Thoracic aorta (tissue), 2 donors: ENCODE measurements at places on chromosomes 6 and 20. TPM values are rescaled to one million over a fixed set of nuclear protein-coding genes. Genes with fewer than 3 reads are reported as not detected.
A peak's percentile ranks its signal among the peaks of the same experiment; 100 is the strongest.

PPP1R16B gene
- 8.9 TPM for total RNA-seq

DNA sequence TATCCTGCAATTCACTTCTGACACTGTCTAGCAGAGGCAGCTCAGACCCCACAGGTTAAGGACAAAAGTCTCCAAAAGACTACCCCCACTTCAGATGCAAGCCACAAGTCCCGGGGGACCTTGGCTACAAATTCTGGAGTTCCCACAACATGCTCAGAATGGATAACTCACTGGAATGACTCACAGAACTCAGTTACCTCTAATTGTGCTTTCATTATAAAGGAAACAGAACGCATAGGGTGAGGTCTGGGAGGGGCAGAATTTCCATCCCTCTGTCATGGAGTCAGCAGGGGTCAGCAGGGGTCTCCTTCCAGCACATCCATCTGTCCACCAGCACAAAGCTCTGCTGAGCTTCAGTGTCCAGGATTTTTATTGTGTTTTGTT lies 184.2 kb downstream of the CDH4 start:
- DNase-seq = no peak
- H3K4me1 ChIP-seq = peaks cover 18% of the 10 kb centered on the region
- no peak overlapping the region for H3K27ac ChIP-seq

DNA sequence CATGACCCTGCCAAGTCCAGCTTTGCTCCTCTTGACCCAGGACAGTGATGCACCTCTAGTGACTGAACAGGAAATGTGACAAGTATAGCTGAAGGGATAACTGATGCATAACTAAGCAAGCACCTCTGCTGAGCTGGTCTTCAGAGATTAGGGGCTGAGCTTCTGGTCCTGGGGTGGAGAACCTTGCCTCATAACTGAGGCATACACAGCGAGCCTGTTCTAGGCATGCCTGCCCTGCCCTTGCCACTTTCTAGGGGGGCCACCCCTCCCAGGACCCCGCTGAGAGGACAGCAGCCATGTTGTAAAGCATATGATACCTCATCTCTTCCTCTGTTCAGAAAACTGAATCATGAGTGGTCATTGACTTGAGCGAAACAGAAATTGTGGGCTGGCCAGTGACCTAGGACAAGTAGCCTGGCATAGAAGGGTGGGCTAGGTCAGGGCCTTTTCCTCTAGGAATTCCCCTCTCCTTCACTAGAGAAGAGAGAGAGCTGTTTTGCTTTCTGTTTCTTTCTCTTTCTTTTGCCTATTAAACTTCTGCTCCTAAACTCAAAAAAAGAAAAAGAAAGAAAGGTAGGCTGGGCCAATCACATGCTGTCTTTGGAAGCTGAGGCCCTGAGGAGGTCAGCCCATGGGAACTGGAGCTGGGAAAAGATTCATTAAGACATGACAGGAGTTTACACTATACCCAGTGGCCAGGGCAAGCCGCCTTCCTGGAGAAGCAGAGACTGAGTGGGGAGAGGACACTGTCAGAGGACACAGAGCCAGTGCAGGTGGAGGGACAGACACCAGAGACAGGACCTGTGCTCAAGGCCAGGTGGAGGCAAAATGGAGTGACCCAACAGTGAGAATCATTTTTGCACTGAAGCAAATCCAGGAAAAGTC lies 23.1 kb downstream of the ALDH5A1 start:
- H3K27ac ChIP-seq = no peak overlapping the region
- no peaks in the 10 kb centered on the region for H3K27me3 ChIP-seq
- no peaks in the 10 kb centered on the region for H3K4me1 ChIP-seq
- DNase-seq = no peak
- H3K36me3 ChIP-seq = peaks cover 11% of the 10 kb centered on the region

MYCT1 gene
- total RNA-seq = 7.2 TPM

DNA sequence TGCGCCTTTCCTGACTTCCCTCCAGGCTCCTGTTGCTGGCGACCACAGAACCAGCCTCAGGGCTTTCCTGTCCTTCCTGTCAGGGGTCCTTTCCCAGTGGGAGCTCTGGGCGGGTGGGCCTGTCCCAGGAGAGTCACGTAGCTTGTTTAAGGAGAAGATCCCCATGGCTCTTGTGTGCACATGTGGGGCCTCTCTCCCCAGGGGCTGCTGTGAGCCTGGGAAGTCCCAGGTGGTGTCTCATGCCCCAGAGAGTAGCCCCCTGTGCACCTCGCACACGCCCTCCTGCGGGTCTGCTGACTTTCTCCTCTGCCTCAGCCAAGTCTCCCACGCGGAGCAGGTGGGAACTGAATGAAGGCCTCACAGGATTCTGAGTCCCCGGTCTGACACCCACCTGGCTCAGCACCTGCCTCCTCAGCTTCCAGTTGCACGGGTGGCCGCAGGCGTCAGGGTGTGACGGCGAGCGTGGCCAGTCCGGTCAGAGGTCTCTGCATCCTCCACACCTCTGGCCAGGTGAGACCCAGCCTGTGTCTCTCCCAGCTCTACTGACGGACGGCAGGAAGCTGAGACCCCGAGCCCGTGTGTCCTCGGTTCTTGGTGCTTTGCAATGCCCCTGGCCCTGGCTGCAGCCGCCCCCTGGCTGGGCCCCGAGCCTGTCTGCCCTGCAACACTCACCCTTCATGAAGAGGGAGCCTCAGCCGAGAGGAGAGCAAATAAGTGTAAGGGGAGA lies 5.6 kb upstream of the NKAIN4 start:
- no peaks in the 10 kb centered on the region for H3K4me1 ChIP-seq
- no peaks in the 10 kb centered on the region for H3K27me3 ChIP-seq
- H3K27ac ChIP-seq = no peak overlapping the region
- no peak overlapping the region for H3K4me3 ChIP-seq
- no peaks in the 10 kb centered on the region for H3K36me3 ChIP-seq
- no peak for DNase-seq

KIAA0408 gene
- total RNA-seq = 0.68 TPM

GRCh38 chr6:24920136-24920535 lies 15.6 kb downstream of the RIPOR2 start:
- H3K4me3 ChIP-seq = no peak overlapping the region
- no peaks in the 10 kb centered on the region for H3K27me3 ChIP-seq
- H3K4me1 ChIP-seq = no peaks in the 10 kb centered on the region

GRCh38 chr20:18172379-18172778 lies 34.7 kb downstream of the KAT14 start:
- no peaks in the 10 kb centered on the region for H3K27me3 ChIP-seq
- H3K36me3 ChIP-seq = no peaks in the 10 kb centered on the region
- DNase-seq = no peak

- DNase-seq = no peak
- H3K27ac ChIP-seq = no peak overlapping the region
- no peaks in the 10 kb centered on the region for H3K36me3 ChIP-seq
- no peak overlapping the region for H3K4me3 ChIP-seq
These were observed 3.7 kb upstream of the BICRAL start for GRCh38 chr6:42778122-42778521.

GRCh38 chr20:44028868-44029847 lies 114.5 kb downstream of the TOX2 start:
- H3K27ac ChIP-seq = no peak overlapping the region
- no peak for DNase-seq
- no peaks in the 10 kb centered on the region for H3K4me1 ChIP-seq
- H3K4me3 ChIP-seq = no peak overlapping the region
- H3K27me3 ChIP-seq = no peaks in the 10 kb centered on the region
- H3K36me3 ChIP-seq = no peaks in the 10 kb centered on the region

GRCh38 chr6:147176795-147177194 lies 27.4 kb upstream of the STXBP5 start:
- no peak overlapping the region for H3K4me3 ChIP-seq
- no peaks in the 10 kb centered on the region for H3K27me3 ChIP-seq
- H3K27ac ChIP-seq = no peak overlapping the region
- DNase-seq = no peak
- no peaks in the 10 kb centered on the region for H3K36me3 ChIP-seq

- peaks cover 6% of the 10 kb centered on the region for H3K4me1 ChIP-seq
- no peak overlapping the region for H3K27ac ChIP-seq
- H3K27me3 ChIP-seq = no peaks in the 10 kb centered on the region
- no peak for DNase-seq
These were observed 9.5 kb downstream of the RPL10A start for GRCh38 chr6:35477551-35478179.

DNA sequence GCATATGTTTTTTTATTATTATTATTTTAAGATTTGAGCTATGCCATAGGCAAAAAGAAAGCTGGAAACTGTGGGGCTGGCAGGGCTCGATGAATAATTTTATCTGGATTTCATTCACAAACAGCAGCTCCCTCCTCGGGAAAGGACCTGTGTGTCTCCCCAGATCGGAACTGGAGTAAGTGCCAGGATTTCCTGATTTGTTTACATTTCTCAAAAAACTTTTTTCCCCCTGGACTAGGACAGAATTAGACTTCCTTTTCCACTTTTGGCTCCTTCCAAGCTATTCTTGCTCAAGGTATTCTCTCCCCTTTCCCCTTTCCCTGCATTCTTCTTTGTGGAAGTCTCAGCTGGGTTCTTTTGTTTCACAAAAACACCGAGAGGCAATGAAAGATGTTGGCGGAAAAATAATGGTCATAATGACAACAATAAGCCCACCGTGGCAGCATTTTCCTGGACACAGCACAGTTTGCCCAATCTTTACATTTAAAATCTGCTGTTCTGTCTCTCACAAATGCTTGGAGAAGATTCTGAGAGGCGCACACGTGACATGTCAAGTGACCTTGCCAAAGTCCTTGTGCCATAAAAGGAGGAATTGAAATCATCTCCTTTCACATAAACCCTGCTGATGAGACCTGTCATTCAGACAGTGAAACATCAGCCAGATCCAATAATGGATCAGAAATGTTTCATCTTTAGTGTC lies 85.8 kb upstream of the PREP start:
- no peaks in the 10 kb centered on the region for H3K36me3 ChIP-seq
- no peak overlapping the region for H3K27ac ChIP-seq
- H3K4me1 ChIP-seq = peaks cover 16% of the 10 kb centered on the region
- no peak for DNase-seq
- H3K4me3 ChIP-seq = peak overlapping the region; percentile 42
- H3K27me3 ChIP-seq = no peaks in the 10 kb centered on the region

DNA sequence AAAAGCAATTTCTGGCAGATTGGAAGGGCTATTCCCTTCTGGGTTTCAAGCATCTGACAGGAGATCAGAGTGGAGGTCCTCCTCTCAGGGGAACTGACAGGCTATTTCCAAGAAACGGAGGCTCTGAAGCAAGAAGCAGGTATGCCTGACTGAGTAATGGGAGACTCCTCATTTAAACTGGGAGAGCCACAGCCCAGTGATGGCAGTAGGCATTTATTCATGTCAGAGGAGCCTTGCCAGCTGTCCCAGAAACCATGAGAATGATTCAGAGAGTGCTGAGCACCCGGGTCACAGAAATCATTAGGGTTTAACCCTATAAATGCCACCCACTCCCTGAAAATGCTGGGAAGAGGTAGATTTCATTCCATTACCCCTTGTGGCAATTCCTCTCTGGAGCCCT lies 247.5 kb upstream of the RNF217 start:
- no peaks in the 10 kb centered on the region for H3K27me3 ChIP-seq
- H3K27ac ChIP-seq = no peak overlapping the region
- DNase-seq = no peak
- no peaks in the 10 kb centered on the region for H3K4me1 ChIP-seq
- no peak overlapping the region for H3K4me3 ChIP-seq

MED23 gene
- 24.0 TPM for total RNA-seq

GRCh38 chr6:3561725-3562124 lies 104.9 kb upstream of the SLC22A23 start:
- H3K4me3 ChIP-seq = no peak overlapping the region
- no peaks in the 10 kb centered on the region for H3K36me3 ChIP-seq
- no peak for DNase-seq
- peak overlapping the region; percentile 14 for H3K27ac ChIP-seq
- H3K4me1 ChIP-seq = no peaks in the 10 kb centered on the region

DNA sequence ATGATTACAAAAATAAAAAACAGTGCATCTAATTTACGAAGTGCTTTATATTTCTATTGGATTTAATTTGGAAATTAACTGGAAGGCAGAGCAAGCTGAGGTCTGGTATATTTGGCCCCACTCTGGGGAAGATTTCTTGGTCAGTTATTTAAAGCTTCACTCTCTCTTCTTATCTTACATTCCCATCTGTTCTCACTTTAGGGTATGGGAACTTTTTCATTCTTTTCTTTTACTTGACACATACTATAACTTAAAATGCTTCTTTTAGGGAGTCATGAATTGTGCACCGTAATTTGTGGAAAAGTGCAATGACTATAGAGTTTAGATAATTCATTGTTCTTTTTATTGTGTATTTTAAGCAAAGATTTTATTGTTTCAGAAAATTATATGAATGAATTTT lies 170.4 kb downstream of the BCKDHB start:
- H3K27me3 ChIP-seq = no peaks in the 10 kb centered on the region
- H3K27ac ChIP-seq = no peak overlapping the region
- H3K4me1 ChIP-seq = no peaks in the 10 kb centered on the region
- no peak for DNase-seq
- H3K4me3 ChIP-seq = no peak overlapping the region
- H3K36me3 ChIP-seq = no peaks in the 10 kb centered on the region

SAMD10 gene
- 0.78 TPM for total RNA-seq

DNA sequence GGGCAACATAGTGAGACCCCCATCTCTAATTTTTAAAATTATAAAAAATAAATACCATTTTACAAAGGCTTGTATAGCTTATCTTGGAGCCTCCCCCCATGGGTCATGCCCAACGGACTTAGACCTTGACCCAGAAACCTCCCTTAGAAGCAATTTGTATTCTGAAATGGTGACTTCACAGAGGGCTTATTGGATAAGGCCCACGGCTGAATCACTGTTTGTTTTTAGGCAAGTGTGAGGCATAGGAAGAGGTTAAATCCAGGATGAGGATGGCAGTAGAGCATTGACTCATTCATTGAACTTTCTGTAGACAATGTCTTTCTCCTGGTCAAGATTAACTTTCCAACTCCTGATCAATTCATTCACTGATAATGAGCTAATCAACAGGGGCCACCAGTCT lies 6.2 kb upstream of the SNAI1 start:
- no peak overlapping the region for H3K27ac ChIP-seq
- no peak for DNase-seq
- peaks cover 4% of the 10 kb centered on the region for H3K4me1 ChIP-seq
- H3K4me3 ChIP-seq = no peak overlapping the region
- no peaks in the 10 kb centered on the region for H3K27me3 ChIP-seq

- DNase-seq = no peak
- no peaks in the 10 kb centered on the region for H3K27me3 ChIP-seq
- H3K4me1 ChIP-seq = peaks cover 21% of the 10 kb centered on the region
- no peak overlapping the region for H3K4me3 ChIP-seq
- no peak overlapping the region for H3K27ac ChIP-seq
- H3K36me3 ChIP-seq = no peaks in the 10 kb centered on the region
These were observed 238.2 kb downstream of the SOX4 start for GRCh38 chr6:21831521-21832291.

- H3K36me3 ChIP-seq = no peaks in the 10 kb centered on the region
- H3K4me1 ChIP-seq = peaks cover 16% of the 10 kb centered on the region
- H3K27ac ChIP-seq = no peak within 1 kb of the TSS
- peaks cover 6% of the 10 kb centered on the region for H3K27me3 ChIP-seq
- H3K4me3 ChIP-seq = peak within 1 kb of the TSS; percentile 60
These were observed at the start of gene GNAS-AS1 for GRCh38 chr20:58850693-58851174. Gene GNAS-AS1 (minus strand): TSS chr20:58850902.

- H3K27ac ChIP-seq = no peak overlapping the region
- no peaks in the 10 kb centered on the region for H3K27me3 ChIP-seq
- no peaks in the 10 kb centered on the region for H3K36me3 ChIP-seq
- no peak overlapping the region for H3K4me3 ChIP-seq
- H3K4me1 ChIP-seq = peaks cover 12% of the 10 kb centered on the region
These were observed 5.3 kb downstream of the CCNC start for GRCh38 chr6:99563056-99563723.
